Fibroblast of skin of back (primary cell): ENCODE measurements at places on chromosomes 7 and 10.
A peak's percentile ranks its signal among the peaks of the same experiment; 100 is the strongest.

DNA sequence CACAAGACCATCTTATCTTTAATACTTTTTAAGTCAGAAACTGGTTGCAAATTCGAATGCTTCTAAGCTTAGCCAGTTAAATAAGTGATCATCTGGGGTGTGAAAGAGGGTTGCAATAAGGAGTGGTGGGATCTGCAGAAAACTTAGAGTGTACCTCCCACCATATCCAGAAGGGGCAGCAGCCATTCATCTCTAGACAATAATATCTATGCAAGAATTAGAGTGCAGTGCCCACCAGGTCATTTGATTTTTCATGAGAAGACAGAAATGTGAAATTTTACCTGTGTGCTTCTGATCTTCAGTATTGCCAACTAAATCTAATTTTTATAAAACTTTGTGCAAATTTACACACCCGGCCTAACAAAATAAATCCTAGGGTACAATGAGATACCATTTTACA lies 127.2 kb upstream of the SP4 start:
- no peak for DNase-seq

DNA sequence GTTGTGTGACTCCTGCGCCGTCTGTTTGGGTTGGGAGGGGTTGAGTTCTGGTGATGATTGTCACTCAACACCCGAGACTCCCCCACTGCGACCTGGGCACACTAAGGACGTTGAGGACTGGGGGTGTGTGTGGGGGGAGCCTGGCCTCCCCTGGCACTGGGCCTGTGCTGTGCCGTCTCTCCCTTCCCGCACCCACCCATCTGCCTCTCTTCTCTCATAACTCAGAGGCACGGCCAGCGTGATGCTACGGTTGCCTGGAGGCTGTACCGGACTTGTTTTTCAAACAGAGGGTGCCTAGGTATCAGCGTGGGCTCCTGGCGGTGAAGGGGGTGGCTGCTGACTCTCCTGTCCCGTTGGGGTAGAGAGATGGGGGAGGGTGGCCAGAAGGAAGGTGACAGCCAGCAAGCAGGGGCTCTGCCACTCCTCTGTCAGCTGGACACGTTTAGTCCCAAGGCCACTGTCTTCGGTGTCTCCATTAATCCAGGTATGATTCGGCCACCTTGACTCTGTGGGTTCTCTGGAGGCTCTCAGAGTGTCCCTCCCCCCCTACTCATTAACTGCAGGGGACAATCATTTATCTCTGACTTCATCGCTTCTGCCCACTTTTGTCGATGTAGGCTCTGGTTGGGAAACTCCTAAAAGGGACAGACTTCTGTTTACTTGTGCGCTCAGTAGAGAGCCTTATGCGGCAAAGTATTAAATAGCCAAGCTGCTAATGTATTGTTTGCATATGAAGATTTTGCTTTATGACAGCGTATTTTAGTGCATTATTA lies 56.5 kb upstream of the PFKFB3 start:
- DNase-seq, result no peak

GRCh38 chr7:19482628-19483027 lies 226.2 kb downstream of the POLR1F start:
- DNase-seq, result no peak

GRCh38 chr10:131848296-131848695 lies 52.5 kb upstream of the PPP2R2D start:
- no peak for DNase-seq

GRCh38 chr7:47291461-47292081 lies 290.3 kb downstream of the TNS3 start:
- peak; percentile 98 for DNase-seq

DNA sequence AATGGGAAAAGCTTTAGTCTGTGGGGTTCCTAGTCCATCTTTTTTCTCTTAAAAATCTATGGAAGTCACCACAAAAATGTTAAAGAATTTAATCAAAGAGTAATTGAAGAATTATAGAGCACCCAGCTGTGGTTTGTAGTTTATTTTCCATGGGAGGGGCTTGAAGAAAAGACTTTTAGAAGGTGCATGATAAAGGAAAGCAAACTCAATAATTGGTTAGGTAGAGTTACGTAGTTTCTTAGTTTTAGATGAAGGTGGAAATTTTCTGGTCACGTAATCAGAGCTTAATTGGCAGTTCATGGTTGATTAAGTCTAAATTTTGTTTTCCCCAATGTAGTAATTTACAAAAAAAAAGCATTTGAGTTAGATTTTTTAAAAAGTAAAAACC lies 724 bp downstream of the ZNF107 start:
- DNase-seq, result no peak

DNA sequence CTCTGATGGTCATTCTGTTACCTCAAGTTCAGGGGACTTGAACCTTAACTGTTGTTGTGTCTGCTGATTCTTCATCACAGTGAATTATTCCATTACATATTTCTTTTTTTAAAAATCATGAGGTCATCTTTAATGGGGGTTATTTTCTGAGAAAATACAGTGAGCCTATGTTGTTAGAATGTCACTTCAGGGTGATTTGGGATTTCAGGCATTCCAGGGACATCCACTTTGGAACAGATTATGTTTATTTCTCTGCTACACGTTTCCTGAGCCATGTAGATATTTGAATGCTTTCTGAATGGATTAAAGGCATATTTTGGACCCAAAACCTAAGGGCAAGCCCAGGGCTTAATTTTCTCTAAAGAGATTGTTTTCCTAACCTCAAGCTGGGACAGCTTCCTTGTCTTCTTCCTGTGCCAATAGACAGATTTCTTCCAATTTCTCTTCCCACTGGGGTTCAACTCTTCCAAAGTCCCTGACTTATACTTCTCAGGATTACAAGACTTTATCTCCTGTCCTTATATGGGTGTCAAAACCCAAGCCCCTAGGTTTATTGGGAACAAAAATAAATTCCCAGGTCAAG lies 271.7 kb downstream of the ARHGAP12 start:
- DNase-seq, result peak; percentile 87

GRCh38 chr10:101403161-101403560 lies 49.2 kb downstream of the BTRC start:
- no peak for DNase-seq

GRCh38 chr7:20577441-20578071 lies 37.9 kb upstream of the ABCB5 start:
- no peak for DNase-seq
